Posterior cingulate gyrus (tissue), 11 donors: ENCODE measurements at places on chromosomes 2 and 18.

DNA sequence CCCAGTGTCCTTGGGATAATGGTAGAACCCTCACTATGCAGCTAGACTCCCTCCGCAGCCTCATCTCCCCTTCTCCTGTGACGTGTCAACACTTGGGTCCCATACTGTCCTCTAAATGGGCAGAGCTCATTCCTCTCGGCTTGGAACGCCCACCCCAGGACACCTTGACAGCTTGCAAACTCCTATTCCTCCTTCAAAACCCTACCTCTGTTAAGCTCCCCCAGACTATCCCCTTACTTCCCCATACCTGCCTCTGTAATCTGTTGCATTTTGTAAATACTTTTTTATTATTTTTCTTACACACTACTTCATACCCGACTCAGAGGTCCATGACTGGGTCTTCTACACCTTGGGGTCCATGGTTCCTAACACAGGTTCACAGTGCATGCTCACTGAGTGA lies 28.0 kb downstream of the STEAP3 start:
- no peak for DNase-seq

GRCh38 chr2:150383587-150383986 lies 103.9 kb downstream of the RND3 start:
- DNase-seq = no peak

- DNase-seq = no peak
These were observed 53.7 kb downstream of the EDAR start for GRCh38 chr2:108935271-108935741.

- DNase-seq = no peak
These were observed 545 bp upstream of the CDCA7 start for GRCh38 chr2:173354073-173354581.

- peak; percentile 24 for DNase-seq
These were observed 80.1 kb upstream of the CTNNA2 start for GRCh38 chr2:79432731-79433146.
